ENCODE measurements at places on chromosomes 5 and 9.

DNA sequence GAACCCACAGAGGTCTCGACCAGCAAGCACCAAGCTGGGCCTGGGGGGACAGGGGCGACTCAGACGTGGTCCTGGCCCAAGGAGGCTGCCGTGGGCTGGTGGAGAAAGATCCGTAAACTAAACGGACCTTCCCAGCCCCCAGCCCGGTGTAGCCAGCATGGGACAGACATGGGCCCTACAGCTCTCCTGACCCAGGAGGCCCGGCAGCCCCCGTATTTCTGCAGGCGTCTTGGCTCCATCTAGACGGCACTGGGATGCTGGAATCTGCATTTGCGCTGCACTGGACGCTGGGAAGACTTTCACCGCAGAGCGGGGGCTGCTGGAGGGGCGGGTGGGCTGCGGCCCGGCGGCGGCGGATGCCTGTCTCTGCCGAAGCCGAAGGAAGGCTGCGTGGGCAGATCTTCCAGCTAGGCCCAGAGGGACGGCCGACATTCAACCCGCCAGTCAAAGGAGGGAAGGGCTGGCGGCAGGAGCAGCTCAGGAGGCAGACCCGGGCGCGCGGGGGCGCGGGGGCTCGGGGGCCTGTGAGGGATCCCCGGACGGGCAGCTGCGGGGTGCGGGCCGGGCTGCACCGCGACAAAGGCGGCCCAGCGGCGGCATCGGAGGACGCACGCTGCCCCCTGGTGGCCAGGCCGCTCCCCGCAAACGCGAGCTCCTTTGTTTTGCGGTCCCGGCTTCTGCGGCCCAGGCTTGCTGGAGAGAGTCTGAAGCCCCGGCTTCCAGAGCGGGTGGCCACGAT, 266.2 kb downstream of the NSG2 start:
- DNase-seq = peak; percentile 56

DNA sequence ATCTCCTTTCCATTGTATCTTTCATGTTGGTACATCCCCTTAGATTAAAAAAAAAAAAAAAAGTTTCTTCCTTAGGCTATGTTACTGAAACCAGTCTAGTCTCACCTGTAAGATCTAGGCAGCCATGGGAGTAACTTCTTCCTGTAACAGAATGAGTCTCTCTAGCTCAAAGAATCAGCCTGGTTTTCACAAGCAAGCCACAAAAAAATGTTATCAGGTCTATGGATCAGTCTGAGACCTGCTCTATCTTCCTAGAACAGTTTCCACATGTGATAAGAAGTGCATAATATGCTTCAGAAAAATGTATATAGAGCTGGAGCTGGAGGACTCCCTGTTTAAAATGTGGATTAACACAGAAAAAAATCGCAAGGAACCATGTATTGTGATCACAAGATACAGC, 53.8 kb downstream of the ARRDC3 start:
- DNase-seq = no peak

DNA sequence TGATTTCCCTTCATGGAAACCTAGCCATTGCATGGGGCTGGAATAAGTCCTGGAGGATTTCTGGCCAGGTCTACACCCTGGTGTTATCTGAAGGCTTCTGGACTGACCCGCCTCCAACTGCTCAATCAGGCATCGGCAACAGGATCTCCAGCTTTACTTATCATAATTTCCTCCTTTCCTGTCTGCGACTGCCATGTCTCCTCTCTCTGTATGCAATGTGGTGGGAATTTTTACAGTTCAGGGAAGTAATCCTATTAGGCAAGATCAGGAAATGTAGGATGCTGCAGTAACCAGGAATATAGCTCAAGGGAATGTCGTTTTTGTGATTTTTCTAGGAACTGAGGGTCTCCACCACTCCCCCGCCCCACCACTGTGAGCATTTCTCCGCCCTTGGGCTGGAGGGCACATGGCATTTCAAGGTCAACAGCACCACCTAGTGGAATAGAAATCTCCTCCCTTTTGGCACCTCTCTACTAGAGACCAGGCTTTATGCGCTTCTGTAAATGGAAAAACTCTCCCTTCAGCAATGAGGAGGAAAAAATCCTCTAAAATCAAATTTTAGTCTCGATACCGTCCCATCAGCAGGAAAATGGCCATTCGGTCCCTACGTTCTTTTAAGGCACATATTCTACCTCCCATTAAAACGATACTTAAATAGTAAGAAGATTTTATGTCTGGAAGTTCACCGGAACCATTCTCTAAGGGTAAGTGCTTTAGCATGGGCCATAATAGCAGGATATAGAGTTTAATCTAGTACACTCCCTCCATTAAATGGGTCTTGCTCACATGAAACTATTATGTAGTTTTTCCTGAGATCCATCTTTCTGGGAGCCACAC, 93.0 kb downstream of the YTHDC2 start:
- DNase-seq = no peak

DNA sequence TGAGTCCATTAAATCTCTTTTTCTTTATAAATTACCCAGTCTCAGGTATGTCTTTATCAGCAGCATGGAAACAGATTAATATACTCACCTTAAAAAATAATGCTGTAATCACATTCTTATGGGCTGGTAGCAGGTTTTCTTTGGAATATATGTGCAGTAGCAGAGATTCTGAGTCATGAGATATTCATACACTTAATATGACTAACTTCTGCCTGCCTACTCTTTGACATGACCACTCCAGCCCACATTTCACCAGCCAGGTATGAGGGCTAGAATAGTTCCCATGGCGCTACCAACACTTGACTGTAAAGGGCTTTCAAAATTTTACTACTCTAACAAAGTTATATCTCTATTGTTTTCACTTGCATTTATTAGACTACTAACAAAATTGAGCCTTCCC, 74.1 kb upstream of the GHR start:
- DNase-seq = no peak

GRCh38 chr9:120889606-120890271, 12.8 kb upstream of the PHF19 start:
- DNase-seq = no peak

GRCh38 chr5:151153766-151154272, 3.8 kb downstream of the ANXA6 start:
- no peak for DNase-seq

- DNase-seq = no peak
Observed at GRCh38 chr9:93960971-93961841, 6.1 kb upstream of the BARX1 start.

GRCh38 chr5:97089149-97089801, 53.1 kb downstream of the LIX1 start:
- DNase-seq = no peak

DNA sequence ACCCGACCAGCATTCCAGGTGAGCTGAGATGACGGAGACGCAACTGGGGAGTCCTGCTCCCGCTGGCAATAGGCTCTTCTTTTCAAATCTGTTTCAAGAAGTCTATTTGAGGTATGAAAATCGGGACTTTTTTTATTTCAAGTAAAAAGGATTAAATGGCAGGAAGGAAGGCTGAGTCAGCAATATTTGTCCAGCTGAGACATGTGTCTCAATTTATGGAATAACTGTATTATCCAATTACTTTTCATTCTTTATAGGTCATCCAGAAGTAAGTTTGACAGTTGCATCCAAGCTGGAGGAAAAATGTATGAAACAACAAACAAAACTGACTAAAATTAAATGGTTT, 221.1 kb downstream of the NR2F1-AS1 start:
- DNase-seq = no peak

Data from NCI-H510A (cell line).